ENCODE measurements at places on chromosomes 2 and 18. TPM values are rescaled to one million over a fixed set of nuclear protein-coding genes. Genes with fewer than 3 reads are reported as not detected.

The IL1B gene
- not detected for total RNA-seq

The KCNJ3 gene
- not detected for total RNA-seq

The RTP5 gene
- 0.18 TPM for total RNA-seq

DNA sequence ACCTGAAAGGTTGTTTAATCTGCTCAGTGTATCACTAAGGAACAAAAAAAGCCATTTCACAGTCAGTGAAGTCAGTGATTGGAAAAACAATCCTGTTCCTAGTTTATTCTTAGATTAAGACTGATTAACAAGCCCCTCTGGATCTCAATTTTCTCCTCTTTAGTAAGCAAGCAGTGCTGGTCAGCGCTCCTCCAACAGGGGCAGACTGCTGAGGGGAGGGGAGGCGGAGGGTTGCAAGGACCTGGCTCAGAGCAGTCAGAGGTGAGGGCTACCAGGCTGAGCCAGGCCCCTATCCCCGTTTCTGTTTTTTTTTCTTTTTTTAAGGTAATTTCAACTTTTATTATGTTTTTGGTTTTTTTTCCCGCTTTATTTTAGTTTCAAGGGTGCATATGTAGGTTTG, 24.7 kb upstream of the KCNS3 start:
- H3K4me3 ChIP-seq: no peak overlapping the region
- DNase-seq: no peak
- H3K27me3 ChIP-seq: no peaks in the 10 kb centered on the region
- no peaks in the 10 kb centered on the region for H3K4me1 ChIP-seq
- H3K27ac ChIP-seq: no peak overlapping the region

The OXER1 gene
- not detected for total RNA-seq

DNA sequence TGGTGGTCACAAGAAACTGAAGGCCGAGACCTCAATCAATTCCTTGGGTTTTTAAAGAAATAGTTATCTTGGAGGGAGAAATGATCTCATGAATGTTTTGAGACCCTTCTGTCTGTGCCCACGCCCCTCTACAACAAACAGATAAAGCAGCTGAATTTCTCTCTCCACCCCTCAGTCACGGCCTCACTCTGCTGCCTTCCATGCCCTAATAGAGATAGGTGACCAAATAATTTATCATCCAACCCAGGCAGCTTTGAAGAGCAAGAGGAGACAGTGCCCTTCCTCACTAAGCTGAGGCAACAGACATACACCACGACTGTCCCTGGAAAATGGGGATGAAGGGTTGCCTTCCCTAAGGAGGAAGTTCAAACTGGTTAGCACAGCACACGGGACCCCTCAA, 71.2 kb downstream of the LBH start:
- no peaks in the 10 kb centered on the region for H3K36me3 ChIP-seq
- H3K27ac ChIP-seq: no peak overlapping the region
- DNase-seq: no peak
- no peaks in the 10 kb centered on the region for H3K27me3 ChIP-seq
- no peak overlapping the region for H3K4me3 ChIP-seq

The SLC8A1 gene
- 0.22 TPM for total RNA-seq

GRCh38 chr2:9720352-9721093, 89.7 kb upstream of the YWHAQ start:
- H3K27ac ChIP-seq: no peak overlapping the region
- no peak for DNase-seq
- H3K36me3 ChIP-seq: no peaks in the 10 kb centered on the region

DNA sequence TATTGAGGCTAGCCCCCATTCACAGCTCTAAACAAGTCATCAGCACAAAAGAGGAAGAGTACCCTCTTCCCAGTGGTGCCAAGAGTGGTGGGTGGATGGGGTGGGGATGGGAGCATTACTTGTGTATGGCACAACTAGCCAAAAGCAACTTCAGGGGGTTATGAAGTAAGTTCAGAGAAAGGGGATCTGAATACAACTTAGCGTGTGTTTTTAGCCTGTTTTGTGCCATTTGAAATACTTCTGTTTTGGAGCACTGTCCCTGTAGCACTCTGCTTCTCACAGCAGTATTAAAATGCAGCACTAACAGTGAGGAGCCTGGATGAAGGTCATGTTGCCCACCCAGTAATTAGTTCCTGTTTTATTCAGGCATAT, 113.5 kb downstream of the CRIM1 start:
- no peak for DNase-seq
- no peak overlapping the region for H3K4me3 ChIP-seq
- H3K27ac ChIP-seq: no peak overlapping the region

GRCh38 chr2:119996148-119996547, 16.7 kb upstream of the EPB41L5 start:
- no peaks in the 10 kb centered on the region for H3K27me3 ChIP-seq
- H3K36me3 ChIP-seq: no peaks in the 10 kb centered on the region
- H3K4me1 ChIP-seq: no peaks in the 10 kb centered on the region
- no peak overlapping the region for H3K4me3 ChIP-seq

DNA sequence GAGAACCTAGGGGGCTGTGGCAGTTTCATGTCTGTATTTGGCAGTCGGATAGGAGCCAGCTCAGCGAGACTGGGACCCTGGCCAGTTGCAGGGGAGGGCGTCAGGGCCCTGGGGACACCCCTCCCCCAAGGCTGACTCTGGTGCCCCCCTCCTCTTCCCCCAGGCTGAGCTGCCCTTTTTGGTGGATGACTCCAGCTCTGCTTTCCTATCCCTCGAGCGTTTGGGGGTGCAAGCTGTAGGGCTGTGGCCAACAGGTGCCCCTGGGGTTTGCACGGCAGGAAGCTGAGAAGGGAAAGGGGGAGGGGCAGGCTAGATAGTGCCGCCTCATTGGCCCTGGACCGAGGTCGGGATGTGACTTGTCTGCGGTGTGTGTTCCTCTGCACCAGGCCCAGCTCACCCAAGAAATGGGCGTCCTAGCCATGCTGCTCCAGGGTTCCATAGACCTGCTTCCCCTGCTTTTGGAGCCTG, 26.4 kb downstream of the SPEG start:
- no peaks in the 10 kb centered on the region for H3K4me1 ChIP-seq
- no peak overlapping the region for H3K4me3 ChIP-seq
- no peak for DNase-seq
- no peaks in the 10 kb centered on the region for H3K27me3 ChIP-seq
- H3K27ac ChIP-seq: no peak overlapping the region

DNA sequence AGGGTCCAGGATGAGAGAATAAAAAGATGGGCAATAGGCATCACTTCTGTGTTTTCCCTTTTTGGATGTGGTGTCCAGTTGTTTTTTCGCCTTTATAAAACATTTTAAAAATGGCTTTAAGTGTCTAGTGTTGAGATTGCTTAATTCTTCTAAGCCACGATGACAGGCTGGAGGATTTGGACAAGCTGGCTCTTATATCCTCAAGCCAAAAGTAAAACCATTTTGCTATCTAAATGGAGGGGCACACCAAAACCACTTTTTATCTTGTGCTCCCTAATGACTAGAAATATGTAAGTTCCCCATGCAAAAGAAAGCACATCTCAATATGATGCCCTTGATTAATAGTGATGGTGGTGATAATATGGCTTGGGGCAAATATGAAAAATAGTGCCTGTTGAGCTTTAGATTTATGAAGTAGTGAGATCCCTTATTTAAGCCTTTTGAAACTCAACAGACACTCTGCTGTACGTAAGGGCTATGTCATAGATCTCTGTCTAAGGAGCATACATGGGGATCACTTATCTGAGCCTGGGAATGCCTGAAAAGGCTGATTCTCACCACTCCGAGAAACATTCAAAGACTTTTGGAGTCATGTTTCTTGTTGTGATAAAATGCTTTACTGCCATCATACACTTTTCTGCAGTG, 185.5 kb downstream of the KCNS3 start:
- no peak overlapping the region for H3K27ac ChIP-seq
- no peak for DNase-seq
- no peaks in the 10 kb centered on the region for H3K4me1 ChIP-seq

GRCh38 chr2:221123396-221123795, 448.7 kb downstream of the EPHA4 start:
- H3K4me3 ChIP-seq: no peak overlapping the region
- H3K36me3 ChIP-seq: no peaks in the 10 kb centered on the region
- H3K27ac ChIP-seq: no peak overlapping the region

DNA sequence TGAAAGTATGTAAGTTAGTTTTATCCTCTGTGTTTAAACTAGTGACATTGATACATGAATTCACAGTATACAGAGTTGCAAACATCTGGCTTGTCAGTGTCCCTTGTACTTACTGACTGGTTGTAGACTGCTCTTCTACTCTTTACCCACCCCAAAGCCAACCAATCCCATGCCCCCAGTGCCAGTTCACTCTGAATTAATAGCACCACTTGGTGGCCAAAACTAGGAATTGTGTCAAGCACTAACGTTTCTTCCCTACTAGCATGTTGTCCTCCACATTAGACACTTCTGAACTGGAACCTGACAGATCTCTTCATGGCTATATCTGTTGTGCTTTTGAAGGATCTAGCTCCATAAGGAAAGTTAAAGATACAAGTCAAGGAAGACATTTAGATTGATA, 27.2 kb upstream of the OTX1 start:
- no peak for DNase-seq
- H3K4me3 ChIP-seq: no peak overlapping the region
- H3K27ac ChIP-seq: no peak overlapping the region
- H3K27me3 ChIP-seq: no peaks in the 10 kb centered on the region

The CFC1 gene
- total RNA-seq: not detected

- DNase-seq: no peak
- H3K4me1 ChIP-seq: peaks cover 11% of the 10 kb centered on the region
- no peaks in the 10 kb centered on the region for H3K27me3 ChIP-seq
Measured at GRCh38 chr2:230492107-230492506, 76.1 kb downstream of the SP100 start.

The SERPINB11 gene
- not detected for total RNA-seq

DNA sequence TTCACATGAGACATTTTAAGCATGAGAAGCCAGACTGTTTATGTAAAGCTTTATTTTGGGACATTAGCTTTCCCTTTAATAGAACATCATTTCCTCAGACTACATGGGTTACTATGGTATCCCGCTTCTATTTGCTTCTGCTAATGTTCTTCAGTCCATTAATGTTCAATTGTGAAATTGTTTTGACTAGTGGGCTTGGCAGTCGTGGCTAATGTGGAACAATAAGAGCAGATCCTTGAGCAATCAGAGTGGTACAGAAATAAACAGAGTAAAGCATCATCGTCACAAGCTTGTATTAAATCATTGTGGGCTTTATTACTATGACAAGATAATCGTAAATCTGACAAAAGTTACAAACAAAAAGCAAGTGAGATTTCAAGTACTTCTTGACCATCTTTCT, 60.2 kb downstream of the PDE1A start:
- no peak for DNase-seq
- H3K27me3 ChIP-seq: no peaks in the 10 kb centered on the region
- no peaks in the 10 kb centered on the region for H3K36me3 ChIP-seq
- no peak overlapping the region for H3K27ac ChIP-seq

GRCh38 chr2:121688820-121689219, 39.6 kb upstream of the CLASP1 start:
- H3K27me3 ChIP-seq: no peaks in the 10 kb centered on the region
- no peak overlapping the region for H3K4me3 ChIP-seq
- no peak for DNase-seq

The UGT1A8 gene
- total RNA-seq: not detected

DNA sequence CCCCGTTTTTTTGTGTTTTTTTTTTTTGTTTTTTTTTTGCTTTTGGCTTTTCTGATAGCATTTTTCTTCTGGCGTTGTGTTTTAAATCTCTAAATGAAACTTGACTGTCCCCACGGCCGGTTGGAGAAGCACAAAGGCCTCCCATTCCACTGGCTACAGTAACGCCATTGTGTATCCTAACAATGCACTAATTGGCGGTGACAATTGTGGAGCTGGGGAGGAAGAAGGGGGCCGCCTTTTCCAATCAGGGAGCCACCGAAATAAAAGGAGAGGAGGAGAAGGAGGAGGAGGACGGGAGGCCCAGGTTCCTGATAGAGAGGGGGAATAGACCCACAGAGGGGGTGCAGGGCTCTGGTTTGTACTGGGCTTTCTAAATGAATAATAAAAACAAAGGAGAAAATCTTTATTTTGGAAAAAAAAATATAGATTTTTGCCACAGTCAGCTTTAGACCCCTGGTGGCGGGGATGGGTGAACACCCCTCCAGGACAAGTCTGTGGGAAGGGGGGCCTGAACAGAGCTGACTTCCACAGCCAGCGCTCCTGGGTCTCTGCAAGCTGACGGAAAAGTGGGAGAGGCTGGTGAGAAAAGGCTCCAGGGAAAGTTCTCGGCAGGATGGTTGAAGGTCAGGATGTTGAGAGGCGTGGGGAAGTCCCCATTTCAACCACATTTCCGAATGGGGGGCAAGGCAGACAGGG, 43.7 kb upstream of the FZD5 start:
- H3K27me3 ChIP-seq: no peaks in the 10 kb centered on the region
- H3K4me3 ChIP-seq: no peak overlapping the region
- H3K27ac ChIP-seq: no peak overlapping the region
- DNase-seq: no peak
- H3K4me1 ChIP-seq: no peaks in the 10 kb centered on the region
- H3K36me3 ChIP-seq: no peaks in the 10 kb centered on the region

- no peaks in the 10 kb centered on the region for H3K27me3 ChIP-seq
- no peak for DNase-seq
- no peaks in the 10 kb centered on the region for H3K36me3 ChIP-seq
- no peak overlapping the region for H3K27ac ChIP-seq
- H3K4me1 ChIP-seq: no peaks in the 10 kb centered on the region
Measured at GRCh38 chr2:151729415-151729811, 4.9 kb downstream of the NEB start.
